Activated CD8-positive, alpha-beta memory T cell treated with anti-CD3 and anti-CD28 coated beads for 4 hours (primary cell): ENCODE measurements at places on chromosomes 1 and 21.

- DNase-seq: no peak
Measured at GRCh38 chr1:66539491-66539890, 5.5 kb downstream of the SGIP1 start.

DNA sequence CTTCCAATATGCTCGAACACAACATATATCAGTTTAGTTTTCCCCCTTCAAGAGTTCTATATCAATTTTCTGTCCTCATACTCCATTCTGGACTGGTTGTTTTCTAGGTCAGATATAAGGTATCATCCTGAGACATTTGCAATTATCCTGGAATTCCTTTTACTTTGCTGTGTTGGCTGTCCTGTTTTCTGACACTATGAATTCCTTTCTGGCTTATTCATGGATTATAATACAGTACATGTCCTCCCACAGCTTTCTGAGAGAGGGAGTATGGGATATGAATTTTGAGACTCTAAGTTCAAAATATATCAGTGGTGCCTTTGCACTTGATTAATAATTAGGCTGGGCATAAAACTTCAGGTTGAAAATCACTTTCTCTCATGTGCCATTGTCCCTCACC lies 11.9 kb downstream of the PHTF1 start:
- no peak for DNase-seq

DNA sequence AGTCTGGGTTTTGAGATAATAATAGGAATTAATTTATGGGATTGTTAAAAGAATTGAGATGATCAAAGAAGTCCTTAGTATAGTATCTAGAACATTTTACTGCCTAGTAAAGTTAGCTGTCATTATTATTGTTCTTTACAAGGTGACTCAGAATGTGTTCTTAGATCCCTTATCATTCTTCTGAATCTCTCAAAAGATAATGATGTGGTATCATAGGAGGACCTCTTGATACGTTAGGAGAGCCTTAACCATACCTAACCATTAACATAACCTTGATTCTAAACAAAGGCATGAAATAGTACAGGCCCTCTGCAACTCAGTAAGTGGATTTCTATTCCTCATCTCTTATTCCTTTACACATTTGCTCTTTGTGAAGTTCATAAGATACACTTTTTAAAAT lies 246.6 kb upstream of the CACYBP start:
- DNase-seq: no peak

DNA sequence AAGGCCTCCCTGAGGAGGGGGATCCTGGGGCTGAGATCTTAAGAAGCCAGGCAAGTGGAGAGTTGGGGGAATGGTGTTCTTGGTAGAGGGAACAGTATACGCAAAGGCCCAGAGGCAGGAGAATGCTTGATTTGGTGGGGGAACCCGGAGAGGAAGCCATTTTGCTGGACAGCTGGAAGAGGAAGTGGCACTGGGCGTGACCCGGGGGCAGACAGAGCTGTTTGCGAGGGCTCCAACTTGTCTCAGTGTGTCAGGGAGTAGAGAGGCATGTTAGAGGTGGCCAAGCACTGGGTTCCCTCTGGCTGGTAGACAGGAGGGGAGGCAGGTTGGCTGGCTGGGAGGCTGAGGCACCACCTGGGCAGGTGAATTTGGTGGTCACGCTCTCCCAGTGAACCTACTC lies 96.3 kb upstream of the ACTL8 start:
- DNase-seq: no peak

DNA sequence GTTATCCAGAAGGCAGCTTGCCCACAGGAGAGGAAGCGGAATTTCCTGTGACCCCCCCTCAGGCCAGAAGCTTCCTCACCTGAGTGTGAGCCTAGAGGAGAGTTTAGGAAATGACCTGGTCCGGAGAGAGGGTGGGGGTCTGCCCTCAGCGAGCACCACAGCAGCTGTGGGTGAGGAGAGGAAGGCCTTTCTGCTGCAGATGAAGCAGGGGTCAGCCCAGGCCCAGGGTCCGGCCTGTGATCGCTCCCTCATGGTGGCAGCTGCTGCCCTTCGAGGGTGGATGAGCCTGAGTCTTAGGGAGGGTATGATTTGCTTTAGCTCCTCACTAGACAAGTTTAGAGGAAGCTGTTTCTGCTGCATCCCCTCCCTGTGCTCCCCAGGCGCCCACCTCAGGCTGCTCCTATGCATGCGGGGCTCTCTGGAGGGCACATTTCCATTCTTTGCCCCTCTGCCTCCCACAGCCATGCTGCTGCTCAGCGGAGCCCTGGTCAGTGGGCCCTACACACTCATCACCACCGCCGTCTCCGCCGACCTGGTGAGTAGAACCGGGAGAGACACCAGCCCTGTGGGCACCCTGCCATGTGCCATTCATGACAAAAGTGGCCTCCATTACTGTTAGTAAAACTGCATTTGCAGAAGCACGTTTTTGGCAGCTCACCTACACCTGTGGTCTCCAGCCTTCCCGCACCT lies 53.0 kb downstream of the SLC37A1 start:
- DNase-seq: no peak

- no peak for DNase-seq
Measured at GRCh38 chr1:85569122-85569521, 11.4 kb upstream of the CCN1 start.

DNA sequence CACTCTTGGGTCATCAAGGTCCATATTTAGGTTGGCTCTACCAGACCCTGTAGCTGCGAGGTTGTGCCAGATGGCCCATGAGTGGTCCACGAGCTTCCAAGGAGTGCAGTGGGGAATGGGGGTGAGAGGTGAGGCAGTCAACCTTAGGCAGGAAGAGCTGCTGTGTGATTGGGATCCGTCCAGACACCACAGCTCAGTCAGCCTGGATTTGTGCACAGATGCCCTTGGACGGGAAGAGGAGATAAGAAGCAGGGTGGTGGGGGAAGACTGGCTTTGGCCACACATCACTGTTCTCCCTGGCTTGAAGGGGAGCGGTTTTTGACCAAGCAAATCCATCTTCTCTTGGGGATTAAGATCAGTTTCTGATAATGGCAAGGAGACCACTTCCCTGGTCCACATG lies 130.6 kb downstream of the IGSF21 start:
- DNase-seq: no peak

GRCh38 chr1:15128520-15129313 lies 24.8 kb upstream of the TMEM51 start:
- peak; percentile 36 for DNase-seq

- DNase-seq: no peak
Measured at GRCh38 chr1:86757272-86757984, 53.1 kb downstream of the SH3GLB1 start.

DNA sequence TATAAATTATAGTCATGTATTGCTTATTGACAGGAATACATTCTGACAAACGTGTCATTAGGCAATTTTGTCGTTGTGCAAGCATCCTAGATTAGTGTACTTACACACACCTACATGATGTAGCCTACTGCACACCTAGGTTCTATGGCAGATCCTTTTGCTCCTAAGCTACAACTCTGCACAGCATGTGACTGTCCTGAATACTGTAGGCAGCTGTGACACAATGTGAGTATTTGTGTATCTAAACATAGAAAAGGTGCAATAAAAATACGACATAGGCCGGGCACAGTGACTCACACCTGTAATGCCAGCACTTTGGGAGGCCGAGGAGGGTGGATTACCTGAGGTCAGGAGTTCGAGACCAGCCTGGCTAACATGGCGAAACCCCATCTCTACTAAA lies 36.5 kb downstream of the TNFRSF8 start:
- no peak for DNase-seq

DNA sequence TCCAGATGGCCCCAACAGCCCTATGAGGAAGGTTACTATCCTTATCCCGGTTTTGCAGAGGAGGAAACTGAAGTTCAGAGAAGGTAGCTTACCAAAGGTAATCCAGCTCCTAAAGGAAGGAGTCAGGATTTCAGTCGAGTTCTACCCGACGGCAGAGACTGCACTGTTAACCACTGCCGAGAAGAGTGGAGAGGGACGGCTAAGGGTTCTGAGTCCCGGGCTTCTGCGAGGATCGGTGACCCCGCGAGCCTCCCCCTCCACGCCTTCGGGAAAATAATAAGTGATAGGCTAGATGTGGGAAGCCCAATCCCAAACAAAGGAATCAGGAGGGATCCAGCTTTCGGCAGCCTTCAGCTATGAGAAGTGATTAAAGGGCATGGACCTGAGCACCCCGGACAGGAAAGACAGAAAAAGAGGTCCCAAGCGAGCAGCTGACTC lies 587 bp downstream of the TMEM53 start:
- no peak for DNase-seq

DNA sequence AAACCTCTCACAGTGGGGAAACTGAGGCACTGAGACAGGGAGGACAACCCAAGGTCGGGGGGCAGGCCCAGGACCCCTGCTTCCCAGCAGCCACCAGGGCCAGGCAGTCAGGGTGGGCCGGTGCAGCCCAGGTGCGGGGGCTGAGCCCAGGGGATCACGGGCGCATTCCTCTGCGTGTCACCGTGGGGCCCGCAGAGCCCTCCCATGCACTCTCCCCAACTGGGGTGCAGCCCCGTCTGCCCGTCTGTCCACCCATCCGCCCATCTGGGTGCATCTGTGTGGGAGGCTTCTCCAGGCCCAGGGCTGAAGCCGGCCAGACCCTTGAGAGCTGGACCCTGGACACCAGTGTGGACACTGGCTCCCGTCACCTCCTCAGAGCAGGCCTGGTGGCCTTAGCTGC lies 2.9 kb upstream of the PLCH2 start:
- no peak for DNase-seq

GRCh38 chr1:76144247-76144646 lies 69.7 kb downstream of the ST6GALNAC3 start:
- DNase-seq: no peak

DNA sequence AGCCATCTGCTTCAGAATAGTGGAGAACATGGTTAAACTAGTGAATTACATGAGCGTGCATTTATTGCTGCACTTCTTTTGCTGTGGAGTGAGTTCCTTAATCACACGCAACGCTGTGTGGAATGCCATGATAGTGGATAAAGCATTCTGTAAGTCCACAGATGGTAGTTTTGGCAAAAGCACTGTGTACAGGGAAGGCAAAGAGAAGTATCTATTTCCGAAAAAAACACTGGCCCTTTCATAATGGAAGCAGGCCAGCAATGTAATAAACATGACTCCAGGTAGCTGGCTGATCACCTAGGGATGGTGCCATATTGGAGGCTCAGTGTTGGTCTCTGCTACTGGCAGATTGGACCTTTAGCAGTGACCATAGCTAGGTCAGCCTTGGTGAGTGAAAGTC lies 67.6 kb downstream of the FH start:
- no peak for DNase-seq

GRCh38 chr1:243968413-243968812 lies 82.7 kb upstream of the ZBTB18 start:
- DNase-seq: no peak

DNA sequence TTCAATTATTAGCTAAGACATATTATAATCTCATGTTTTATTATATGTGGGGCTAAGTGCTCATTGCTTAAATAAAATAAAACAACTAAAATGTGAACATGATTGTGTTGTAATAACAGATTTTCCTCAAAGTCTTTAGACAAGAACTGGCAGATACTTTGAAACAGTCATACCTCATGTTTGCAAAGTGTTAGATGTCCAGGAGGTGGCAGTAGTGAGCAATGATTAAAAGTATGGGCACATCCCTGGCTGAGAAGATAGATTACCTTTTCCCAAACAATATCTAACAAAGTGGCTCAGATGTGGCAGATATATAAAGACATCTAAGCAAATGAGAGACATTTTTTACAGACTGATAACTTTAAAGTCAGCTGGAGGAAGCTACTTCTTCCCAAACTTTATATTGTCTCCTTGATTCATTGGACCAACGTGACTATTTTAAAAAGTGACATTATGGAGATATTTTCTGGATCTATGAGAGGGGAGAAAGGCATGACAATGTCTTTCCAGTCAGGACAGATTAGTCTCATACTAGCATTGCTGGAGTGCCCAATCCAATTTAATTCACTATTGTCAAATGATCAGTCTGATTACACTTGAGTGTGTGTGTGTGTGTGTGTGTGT lies 269.8 kb downstream of the S1PR1 start:
- DNase-seq: no peak

DNA sequence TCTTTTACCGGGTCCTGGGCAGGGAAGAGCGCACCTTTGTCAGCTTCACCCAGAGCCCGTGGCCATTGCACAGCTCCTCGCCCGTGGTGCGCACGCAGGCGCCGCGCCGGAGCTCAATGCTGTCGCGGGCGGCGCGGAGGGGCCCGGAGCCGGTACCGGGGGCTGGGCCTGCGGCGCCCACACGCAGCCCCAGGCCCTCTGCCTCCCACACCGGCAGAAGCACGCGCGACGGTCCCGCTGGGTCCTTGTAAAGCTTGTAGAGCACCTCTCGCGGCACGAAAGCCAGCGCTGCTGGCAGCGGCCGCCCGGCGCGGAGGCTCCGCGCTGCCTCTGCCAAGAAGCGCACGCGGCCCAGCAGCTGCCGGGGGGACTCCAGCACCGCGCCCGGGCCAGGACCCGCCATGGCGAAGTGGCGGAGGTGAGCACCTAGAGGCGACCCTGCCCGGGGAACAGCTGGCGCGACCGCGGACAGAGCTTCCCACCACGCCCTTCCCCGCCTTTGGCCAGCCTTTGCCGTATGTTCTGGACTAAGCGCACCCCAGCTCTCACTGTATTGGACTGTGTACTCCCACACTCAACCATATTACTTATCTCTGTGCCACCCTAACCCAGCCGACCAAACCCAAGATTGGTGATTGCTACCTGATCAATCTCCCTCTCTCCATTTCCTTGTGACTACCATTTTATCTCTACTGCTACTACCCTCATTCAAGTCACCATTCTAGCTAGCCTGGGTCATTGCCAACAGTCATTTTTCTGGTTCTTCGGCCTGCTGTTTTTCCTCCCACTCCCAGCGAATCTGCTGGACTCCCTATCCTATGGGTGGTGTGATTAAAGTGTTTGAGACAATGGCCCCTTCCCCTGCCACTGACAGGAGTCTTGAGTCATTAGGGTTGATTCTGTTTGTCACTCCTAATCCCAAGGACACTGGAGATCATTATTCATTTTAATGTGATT lies at the start of gene HECTD3:
HECTD3 (minus strand) TSS at position 470 of the 957 bp plus-strand sequence; CDS start at position 403, 67 bp downstream.
- DNase-seq: peak; percentile 42

DNA sequence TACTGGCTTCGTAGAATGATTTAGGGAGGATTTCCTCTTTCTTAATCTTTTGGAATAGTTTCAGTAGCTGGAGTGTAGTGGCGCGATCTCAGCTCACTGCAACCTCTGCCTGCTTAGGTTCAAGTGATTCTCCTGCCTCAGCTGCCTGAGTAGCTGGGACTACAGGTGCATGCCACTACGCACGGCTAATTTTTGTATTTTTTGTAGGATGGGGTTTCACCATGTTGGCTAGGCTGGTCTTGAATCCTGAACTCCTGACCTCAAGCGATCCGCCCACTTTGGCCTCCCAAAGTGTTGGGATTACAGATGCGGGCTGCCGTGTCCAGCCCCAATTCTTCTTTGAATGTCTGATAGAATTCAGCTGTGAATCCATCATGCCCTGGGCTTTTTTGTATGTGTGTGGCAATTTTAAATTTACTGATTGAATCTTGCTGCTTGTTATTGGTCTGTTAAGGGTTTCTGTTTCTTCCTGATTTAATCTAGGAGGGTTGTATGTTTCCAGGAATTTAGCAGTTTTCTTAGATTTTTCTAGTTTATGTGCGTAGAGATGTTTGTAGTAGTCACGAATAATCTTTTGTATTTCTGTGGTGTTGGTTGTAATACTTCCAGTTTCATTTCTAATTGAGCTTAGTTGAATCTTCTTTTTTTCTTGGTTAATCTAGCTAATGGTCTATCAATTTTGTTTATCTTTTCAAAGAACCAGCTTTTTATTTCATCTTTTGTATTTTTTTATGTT lies 15.3 kb downstream of the MAN1C1 start:
- no peak for DNase-seq
